Central memory CD4-positive, alpha-beta T cell (primary cell): ENCODE measurements at places on chromosomes 5 and 9.
A peak's percentile ranks its signal among the peaks of the same experiment; 100 is the strongest.

DNA sequence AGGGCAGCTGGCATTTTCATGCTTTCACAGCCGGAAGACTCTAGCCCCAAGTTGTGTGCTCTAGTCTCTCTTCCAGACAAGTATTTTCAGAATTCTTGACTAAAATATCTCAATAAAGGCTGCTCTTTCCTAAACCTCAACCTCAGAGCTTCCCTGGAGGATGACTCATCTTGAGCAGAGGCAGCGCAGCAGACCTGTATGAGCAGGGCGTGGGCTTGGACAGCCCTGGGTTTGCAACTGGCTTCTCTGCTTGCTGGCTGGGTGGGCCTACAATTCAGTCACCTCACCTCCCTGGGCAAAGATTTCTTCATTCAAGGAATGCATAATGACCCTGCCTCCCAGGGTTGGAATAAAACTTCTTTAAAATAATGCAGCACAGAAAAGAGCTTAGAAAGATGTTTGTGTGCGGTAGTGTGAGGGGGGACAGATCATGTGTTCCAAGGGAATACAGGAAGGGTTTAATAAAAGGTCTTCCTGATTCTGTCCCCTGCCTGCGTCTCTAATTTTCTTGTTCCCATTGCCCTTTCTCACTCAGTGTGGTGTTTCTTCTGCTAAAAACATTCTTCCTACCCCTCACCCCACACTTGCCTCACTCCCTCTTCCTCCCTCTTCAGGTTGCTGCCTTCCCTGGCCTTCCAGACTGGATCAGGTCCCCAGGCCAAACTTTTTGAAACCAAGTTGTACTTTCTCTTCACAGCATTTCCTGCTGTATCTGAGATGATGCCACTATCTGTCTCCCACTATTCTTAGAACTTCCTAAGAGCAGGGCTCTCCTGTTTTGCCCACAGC is 39.4 kb upstream of the MAP1B start:
- no peak for DNase-seq

DNA sequence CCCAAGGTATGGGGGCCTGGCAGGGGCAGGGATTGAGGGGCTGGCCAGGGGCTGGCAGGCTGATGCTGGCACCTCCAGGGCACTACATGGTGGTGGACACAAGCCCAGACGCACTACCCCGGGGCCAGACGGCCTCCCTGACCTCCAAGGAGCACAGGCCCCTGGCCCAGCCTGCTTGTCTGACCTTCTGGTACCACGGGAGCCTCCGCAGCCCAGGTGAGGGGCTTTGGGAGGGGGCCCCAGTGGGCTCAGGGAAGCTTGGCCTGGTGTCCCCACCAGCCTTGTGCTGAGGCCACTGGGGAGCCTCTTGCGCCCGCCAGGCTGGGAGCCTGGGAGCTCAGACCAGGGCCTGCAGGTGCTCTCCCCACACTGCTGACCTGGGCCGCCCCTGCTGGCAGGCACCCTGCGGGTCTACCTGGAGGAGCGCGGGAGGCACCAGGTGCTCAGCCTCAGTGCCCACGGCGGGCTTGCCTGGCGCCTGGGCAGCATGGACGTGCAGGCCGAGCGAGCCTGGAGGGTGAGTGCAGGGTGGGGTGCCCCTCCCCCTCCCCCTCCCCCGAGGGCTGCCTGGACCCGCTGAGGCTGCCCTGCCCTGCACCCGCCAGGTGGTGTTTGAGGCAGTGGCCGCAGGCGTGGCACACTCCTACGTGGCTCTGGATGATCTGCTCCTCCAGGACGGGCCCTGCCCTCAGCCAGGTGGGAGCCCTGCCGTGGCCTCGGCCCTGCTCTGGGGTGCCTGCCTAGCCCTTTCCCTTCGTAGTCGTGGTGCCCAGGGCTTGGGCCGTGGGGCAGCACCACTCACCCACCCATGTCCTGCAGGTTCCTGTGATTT is 5.7 kb downstream of the MAMDC4 start:
- no peak for DNase-seq

- no peak for DNase-seq
These were observed 291.2 kb downstream of the PRELID2 start for GRCh38 chr5:145543968-145544367.

GRCh38 chr9:3014178-3014577 is 170.3 kb upstream of the PUM3 start:
- DNase-seq, result no peak

DNA sequence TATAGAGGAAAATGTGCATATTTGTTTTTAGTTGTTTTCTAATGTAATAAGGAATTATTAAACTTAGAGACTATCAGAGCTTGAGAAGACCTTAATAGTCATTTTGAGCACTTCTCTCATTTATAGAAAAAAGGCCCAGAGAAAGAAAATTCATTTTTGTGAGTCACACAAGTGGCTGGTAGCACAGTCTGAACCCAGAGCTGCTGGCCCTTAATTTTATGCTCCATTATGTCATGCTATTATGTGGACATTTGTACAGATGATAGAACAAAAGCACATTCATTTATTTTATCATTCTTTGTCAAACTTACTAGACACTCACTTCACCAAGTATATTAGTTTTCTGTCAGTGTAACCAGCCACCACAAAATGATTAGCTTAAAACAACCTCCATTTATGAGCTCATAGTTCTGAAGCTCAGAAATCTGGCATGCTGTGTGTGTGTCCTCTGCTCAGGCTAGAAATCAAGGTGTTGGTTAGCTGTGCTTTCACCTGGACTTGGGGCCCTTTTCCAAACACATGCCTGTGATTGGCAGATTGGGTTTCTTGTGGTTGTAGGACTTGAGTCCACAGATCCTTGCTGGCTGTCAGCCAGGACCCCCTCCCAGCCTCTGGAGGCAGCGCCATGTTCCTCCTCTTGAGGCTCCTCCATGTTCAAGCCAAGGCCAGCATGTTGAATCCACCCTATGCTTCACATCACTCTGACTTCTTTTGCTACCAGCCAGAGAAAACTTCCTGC is 188.9 kb downstream of the ARHGAP26 start:
- no peak for DNase-seq

- DNase-seq, result no peak
These were observed 59.9 kb upstream of the DIRAS2 start for GRCh38 chr9:90702441-90702955.

GRCh38 chr9:6214903-6215302 is 704 bp upstream of the IL33 start:
- DNase-seq, result no peak

DNA sequence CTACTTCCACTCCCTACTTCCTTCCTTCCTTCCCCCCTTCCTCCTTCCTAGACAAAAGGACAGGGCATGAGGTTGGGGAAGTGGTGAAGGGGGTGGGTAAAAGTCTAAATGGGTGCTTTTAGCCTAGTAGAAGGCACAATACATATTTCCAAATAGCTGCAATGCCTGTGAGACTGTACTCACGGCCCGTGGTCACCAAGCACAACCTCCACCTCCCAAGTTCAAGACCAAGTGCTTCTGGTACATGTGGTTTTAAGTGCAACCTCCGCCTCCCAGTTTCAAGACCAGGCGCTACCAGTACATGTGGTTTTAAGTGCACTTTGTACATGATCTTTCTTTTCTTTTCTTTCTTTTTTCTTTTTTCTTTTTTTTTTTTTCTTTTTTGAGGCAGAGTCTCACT is 14.5 kb upstream of the NTNG2 start:
- DNase-seq, result no peak

- no peak for DNase-seq
These were observed 16.5 kb downstream of the TRIM32 start for GRCh38 chr9:116703634-116704033.

DNA sequence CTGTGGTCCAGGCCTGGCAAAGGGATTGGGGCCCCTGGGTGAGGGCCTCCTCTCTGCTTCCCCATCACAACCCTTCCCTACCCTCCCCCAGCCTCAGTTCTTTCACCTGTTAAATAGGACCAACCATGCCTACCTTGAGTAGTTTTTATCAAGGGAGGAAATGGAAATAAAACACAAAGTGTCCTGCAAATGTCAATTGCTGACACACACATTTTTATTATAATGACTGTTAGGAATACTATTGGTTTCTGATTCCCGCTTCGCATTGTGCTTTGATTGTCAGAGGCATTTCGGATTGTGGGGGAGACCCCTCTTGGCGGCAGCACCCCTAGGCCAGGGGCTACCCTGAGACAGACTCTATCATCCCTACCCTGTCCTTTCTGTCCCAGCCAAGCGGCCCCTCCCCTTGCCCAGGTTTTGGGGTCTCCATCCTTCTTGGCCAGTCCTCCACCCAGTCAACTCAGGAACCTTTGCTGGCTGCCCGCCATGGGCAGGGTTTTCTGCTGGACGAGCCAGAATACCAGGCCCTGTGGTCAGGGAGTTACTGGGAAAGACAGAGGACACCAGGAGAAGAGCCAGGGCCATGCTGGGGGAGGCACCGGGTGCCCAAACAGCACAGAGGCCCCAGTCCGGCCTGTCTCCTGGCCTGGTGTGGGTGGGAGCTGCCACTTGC is 18.4 kb upstream of the TTLL11 start:
- no peak for DNase-seq

- no peak for DNase-seq
These were observed 238.3 kb downstream of the FBXL17 start for GRCh38 chr5:108143581-108143980.

DNA sequence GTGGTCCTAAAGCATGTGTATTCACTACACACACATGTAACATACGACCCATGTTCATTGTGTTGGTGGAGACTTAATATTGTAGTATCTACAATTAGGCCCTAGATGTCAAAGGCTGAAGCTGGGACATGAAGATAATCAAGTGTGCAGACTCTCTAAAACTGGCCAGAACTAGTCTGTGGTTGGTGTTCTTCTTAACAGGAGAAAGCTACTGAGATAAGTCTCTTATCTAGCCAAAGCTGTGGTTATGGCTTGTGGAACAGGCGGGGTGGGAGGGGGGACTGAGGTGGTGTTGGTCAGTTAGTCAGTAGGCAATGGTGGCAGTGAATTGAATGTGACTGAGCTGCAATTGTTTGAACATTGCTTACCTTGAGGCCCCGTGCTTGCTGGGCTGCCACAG is 112.7 kb upstream of the SLC24A2 start:
- DNase-seq, result no peak

DNA sequence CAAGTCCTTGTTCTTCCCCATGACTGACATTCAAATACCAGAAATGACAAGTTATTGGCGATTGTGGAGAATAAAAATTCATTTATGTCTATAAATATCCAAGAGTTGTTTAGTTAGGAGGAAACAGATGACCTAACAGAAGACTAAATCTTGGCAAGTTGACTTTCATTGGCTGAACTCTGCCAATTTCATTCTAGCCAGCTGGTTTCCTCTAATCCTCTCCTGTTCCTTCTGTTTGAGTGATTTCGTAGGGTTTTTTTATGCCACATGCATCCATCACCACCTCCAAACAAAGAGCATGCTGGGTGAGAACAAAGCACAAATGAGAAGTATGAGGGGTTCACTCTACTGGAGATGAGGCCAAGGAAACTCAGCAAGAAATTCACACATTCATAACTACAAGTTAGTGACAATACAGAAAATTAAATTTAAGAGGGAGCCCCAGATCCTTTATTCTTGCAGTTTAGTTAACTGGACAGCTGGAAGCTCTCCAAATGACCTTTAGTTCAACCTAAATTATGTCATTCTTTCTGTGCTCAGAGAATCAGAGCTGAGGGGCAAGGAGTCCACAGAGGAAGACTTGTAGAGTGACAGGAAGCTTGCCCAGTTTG is 932.0 kb downstream of the TLE4 start:
- DNase-seq, result no peak

DNA sequence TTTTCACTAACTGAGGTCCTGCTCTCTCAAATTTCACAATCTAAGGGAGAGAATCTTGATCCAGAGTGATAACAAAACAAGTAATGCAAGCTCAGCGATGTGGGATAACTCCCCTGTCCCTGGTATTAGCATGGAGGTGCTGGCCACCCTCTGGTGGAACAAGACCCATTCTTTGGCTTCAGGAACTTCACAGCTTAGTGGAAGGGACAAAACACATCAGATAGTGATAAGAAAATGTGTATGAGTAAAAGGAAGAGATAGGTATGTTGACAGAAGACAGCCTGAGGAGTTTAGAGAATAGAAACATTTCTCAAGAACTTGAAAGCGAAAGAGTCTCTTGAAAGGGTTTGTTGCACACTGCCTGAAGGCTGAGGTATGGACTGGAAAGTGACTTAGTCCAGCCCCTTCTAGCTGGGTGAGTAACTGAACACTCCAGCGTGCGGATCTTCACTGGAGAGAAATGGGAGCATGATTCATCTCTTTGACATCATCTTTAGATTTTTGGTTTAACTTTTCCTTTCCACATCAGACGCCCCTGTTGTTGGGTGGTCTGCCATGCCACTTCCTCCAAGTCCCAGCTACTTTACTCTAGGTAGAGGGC is 25.4 kb upstream of the ZSWIM6 start:
- no peak for DNase-seq

DNA sequence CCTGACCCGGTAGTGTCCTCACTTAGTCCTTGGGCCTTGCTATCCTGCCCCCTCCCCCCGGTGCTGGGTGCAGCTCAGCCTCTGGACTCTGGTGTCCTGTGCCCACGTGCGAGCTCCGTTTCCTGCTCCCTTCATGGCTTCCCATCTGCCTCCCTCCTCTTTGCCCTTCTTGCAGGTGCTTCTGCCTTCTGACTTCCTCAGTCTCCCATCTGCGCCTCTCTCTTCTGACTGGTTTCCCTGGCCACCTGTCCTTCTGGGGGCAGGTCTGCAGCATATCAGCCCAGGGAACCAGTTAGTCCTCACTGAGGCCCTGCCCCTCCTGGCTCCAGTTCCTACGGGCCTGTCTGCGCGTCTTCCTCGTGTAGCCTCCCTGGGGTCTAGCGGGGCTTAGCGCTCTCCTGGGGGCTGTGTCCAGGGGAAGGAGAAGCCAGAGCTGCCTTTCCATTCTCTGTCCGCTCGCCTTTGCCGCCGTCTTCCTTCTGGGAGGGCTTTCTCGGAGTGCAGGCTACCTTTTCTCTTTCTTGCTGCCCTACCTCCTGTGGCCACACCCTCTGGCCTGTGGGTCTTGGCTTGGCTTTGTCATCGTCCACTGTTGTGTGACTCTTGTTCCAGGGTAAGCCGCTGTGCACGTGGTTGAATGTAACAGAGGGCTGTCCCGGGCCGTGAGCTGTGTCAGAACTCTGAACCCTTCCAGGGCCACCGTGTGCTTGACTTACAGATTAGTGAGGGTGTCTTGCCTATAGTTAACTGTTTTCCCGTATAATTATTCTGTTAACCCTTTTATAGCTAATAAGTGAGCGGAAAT is 51.8 kb downstream of the EHMT1 start:
- no peak for DNase-seq

DNA sequence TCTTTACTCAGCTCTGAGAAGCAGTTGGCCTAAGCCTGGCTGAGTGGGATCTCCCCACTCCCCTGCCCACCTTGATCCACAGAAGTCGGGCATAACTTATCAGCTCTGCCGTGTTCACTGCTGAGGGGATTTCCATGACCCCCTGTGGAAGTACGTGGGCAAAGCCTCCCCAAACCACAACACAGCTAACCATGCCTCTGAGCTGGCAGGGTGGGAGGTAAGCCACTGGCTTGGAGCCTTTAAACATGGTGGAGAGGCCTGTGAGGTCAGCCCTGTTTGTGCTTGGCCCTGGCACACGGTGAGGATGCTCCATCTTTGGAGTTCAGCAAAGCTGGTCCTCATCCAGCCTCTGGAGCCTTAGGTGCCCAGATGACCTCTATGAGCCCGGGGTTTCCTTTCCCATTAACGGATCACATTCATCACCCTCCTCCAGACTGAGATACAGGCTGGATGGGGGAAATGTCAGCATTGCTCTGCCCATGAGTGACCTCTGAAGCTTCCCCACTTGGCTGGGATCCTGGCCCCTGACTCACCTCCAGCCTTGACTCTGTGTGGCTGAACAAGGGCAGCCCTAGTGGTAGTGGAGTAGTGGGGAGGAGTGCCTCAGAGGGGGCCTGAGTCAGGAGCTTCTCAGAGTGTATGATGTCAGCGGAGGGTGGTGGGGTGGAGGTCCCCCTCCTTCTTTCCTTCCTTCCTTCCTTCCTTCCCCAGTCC is 6.2 kb downstream of the PDLIM4 start:
- no peak for DNase-seq

GRCh38 chr5:178895615-178896571 is at the start of gene ZFP2:
ZFP2 (plus strand) TSS chr5:178895913; CDS start chr5:178931314, 35,401 bp downstream.
- DNase-seq, result peak; percentile 4
